AML-193 (cell line): ENCODE measurements at places on chromosomes 12 and 14.

DNA sequence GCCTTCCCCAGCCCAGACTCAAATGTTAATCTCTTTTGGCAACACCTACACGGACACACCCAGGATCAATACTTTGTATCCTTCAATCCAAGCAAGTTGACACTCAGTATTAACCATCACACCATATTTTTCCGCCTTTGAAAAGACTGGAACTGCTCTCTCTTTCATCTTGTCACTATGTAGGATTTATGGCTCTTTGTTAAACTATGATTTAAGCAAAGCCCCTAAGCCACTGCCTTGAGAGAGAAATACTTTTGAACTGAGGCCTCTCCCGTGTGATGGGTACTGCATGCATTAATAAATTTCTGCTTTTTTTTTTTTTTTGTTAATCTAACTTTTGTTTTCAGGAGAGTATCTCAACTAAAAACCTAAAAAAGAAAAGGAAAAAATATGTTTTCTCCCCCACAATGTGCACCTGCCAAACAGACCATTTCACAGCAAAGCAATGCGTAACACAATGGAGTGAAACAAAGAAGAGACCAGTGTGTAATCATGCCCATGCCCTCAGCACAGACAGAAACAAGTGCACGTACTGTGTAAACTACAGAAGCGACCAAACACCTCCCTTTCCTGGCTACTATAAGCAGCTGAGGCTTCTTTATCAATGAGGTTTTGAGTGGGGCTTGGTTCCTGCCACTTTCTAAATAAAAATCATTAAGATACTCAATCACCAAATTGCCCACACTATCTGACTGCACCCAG, 28.3 kb upstream of the ETFBKMT start:
- DNase-seq = no peak

- DNase-seq = peak; percentile 35
Observed at GRCh38 chr14:103546652-103547454, 15.6 kb downstream of the BAG5 start.

- no peak for DNase-seq
Observed at GRCh38 chr12:98738002-98738401, 92.9 kb downstream of the APAF1 start.

- DNase-seq = no peak
Observed at GRCh38 chr12:132516095-132517012, 26.4 kb downstream of the FBRSL1 start.

DNA sequence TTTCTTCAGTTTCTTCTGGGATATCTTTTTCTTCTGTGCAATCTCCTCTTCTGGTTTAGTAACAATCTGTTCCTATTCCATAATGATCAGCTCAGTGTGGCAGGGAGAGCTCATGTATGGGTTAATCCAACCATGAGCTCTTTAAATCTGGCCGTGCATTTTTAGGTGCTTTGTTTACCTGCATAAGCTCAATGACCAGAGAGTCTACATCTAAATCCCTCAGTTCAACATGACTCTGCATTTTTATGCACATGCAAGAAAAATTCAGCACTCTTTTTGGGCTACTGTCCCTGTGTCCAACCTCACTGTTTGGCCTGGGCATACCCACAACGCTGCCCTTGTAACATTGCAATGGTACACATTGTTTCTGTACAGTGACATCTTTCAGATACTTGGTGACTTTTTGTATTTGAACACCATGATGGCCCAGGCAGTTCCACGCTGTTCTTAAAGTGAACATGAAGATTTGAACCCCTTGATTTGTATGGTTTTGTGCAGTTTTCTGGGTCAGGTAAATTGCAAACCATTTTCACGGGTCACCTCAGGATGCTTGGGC, 243.3 kb upstream of the SRRM4 start:
- no peak for DNase-seq

DNA sequence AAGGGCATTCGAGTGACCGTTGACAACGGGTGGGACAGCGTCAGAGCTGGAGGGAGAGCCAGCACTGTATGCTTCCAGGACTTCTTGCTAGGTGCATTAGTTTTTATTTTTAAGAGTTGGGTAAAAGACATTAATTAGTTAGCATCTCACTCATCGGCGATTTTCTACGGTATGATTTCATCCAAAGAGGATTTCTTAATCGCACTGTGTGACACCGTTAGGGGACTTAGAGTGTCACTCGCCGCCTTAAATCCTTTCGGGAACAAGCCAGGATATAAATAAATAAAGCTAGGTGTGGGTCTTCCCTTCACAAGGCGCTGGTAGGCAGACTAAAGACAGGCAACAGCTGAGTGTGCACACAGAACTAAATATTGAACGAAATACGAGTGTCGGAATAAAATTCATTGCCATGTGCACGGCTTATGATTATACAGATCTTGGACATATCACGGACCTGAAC, 869 bp upstream of the NOVA1 start:
- no peak for DNase-seq

DNA sequence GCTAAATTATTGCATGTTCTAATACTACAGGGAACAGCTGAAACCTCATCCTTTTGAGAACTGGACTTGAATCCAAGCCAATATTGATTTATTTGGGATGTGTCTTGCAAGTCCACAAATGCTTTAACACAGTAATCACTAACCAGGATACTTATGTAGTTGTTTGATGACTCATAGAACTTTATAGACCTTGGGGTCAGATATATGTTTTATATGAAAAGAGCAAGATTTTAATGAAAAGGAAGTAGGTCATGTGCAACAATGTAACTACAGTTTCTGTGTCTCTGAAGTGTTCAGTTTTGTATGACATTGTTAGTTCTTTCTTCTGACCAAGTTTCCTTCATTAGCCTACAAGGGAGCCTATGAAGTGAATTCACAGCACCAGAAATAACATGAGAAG, 352.0 kb downstream of the ZFP36L1 start:
- no peak for DNase-seq

DNA sequence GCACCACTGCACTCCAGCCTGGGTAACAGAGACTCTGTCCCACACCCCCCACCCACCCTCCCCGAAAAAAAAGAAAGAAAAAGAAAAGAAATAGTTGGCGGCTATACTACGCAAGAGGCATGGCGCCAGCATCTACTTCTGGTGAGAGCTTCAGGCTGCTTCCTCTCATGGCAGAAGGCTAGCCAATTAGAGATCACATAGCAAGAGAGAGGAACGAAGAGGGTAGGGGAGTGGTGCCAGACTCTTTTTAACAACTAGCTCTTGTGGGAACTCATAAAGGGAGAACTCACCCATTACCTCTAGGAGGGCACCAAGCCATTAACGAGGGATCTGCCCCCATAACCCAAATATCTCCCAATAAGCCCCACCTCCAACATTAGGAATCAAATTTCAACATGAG, 6.2 kb downstream of the DENND5B start:
- no peak for DNase-seq

DNA sequence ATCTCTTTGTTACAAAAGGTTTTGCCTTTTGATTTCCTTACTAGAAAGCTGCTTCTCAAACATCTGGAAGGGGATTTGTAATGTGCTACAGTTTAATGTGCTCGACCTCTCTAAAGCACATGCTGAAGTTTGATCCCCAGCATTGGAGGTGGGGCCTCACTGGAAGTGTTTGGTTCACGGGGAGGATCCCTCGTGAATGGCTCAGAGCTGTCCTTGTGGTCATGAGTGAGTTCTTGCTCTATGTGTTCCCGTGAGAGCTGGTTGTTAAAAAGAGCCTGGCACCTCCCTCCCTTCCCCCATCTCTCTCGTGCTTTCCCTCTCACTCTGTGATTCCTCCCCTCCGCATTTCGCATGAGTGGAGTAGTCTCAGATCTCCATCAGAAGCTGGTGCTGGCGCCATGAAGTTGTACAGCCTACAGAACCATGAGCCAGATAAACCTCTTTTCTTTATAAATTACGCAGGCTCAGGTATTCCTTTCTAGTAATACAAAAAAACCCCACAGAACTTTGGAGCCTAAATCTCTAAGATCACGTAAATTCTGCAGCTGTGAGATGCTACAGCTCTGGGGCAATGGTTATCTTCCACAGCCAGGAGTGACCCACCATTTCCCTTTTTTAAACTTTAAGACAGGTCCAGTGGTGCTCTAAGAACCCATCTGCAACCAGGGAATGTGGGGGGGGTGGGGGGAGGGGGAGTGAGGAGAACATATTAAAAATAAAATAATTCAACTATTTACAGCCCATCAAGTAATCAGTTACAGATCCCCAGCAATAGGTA, 214.4 kb downstream of the FOXN3 start:
- no peak for DNase-seq

DNA sequence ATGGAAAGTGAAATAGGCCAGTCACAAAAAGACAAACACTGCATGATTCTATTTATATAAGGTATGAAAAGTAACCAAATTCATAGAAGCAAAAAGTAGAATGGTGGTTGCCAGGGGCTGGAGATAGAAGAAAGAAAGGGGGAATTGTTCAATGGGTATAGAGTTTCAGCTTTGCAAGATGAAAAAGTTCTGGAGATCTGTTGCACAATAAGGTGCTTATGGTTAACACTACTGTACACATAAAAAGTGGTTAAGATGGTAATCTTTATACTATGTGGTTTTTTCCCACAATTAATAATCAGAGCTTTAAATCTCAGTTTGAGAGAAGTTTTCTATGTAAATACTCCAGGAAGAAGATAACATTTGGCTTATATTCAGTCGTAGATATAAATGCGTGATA, 73.4 kb downstream of the SLC38A4 start:
- no peak for DNase-seq

DNA sequence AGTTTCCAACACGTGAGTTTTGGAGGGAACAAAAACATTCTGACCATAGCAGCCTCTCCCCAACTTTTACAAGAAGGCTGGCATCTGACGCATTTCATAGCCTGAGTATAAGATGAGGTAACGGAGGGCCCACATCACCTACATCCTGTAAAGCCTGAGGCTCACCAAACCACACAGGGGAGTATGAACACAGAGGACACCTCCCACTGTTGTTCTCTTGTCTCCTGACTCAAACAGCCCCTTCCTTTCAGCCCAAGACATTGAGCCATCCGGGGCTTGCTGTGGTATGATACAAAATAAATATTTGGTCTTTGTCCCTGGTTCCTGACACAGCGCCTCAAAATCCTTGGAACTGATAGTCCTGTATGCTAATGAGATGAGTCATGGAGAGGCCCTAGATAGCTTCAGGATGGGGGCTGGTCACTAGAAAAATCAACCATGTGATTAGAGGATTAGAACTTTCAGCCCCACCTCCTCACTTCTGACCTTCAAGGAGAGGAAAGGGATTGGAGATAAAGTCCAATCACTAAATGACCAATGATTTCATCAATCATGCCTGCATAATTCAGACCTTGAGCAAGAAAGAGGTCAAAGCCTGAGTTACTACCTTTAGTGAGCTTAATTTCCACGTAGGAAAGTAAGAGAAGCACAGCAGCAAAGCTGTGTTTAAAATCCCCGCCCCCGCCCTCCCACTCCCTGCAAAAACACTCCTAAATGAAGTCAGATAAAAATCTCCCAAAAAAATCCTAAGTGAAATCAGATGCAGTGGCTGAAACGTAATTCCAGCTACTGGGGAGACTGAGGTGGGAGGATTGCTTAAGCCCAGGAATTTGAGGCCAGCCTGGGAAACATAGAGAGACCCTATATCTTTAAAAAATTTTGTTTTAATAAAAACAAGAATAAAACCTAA, 236.4 kb downstream of the PCNX1 start:
- peak; percentile 16 for DNase-seq

DNA sequence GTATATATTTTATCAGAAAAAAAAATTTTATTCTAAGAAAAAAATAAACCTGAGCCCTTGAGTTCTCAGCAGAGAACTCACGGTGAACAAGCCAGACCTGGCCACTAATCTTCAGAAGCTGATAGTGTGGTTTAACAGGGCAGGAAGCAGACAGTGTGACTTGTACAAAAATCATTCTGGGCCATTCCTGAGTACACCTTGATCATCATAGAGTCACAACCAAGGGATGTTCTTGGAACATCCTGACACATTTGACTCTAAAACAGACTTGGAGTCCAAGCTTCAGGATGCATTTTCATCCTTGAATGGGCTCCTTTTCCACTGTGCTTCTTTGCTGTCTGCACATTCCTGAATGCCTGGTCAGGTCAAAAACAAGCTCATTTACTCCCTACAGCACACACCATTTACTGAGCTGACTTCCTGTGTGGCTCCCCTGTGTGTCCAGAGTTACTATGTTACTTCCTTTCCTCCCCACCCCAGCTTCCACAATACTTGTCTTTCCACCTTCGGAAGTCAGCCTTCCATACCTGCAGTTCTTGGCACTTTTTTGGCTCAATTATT, 112.0 kb downstream of the ANO6 start:
- DNase-seq = no peak

DNA sequence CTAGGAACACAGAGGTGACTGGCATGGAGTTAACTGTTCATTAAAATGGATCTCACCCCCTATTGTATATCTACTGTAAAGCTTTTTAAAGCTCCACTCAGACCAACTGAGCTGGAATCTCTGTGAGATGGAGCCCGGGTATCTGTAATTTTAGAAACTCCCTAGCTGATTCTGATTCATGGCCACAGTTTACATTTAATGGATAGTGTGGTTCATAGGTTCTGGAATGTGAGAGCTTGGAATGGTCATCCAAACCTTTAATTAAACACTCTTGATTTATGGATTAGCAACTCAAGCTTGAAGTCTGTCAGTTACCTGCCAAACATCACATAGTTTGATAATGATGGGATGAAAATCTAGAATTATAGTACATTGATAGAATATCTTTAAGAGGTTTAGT, 183.8 kb downstream of the SLC25A21 start:
- DNase-seq = no peak

- no peak for DNase-seq
Observed at GRCh38 chr12:98022961-98023360, 492.4 kb upstream of the TMPO start.

DNA sequence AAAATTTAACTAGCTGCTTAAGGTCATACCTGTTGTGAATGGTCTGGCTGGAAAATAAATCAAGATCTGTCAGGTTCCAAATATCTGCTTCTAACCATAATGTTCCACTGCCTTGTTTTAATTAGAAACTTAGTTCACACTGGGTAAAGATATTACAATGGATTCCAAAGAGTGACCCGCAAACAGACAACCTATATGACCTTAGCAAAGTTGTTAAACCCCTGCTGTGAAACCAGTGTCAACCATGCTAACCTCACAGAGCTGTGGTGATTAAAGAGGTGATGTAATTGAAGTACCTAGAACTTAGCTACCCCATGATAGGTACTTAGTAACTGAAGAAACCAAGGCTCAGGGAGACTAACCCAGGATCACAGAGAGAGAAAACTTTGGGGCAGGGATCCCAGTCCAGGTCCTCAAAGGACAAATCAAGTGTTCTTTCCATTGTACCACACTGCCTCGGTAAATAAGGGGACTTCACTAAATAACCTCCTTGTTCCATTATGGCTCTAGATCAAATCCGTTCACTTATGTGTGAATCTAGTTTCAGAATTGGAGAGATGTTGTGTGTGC, 2.2 kb downstream of the GUCY2C start:
- no peak for DNase-seq

DNA sequence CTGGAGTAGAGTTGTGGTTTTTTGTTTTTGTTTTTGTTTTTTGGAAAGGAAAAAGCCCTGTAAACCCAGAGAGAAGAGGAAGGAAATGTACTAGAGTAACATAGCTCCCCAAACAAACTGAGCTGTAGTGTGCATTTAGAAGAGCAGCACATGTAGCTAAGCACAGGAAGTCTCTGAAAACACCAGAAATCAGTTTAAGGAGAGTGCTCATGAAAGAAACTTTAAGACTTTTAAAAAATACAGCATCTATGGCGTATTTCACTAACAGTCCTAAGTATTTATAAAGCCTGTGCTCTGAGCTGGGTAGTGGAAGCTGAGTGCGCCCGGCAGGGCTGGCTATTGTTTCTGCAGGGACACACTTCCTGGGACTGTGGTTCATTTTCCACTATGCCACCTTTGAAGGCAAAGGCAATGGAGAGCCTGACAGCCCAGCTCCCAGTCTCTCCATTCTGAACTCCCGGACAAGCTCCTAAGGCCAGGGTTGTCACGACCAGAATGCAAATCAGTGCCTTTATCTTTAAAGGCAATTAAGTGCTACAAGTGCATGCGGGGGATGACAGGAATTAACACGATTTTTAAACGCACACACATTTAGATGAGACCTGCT, 45.4 kb downstream of the NIN start:
- DNase-seq = no peak
